ENCODE measurements at places on chromosomes 5 and 9.

GRCh38 chr9:116495725-116496124 is 191.4 kb upstream of the TRIM32 start:
- no peak for DNase-seq

- DNase-seq, result no peak
Observed at GRCh38 chr5:176784218-176785165, 25.9 kb upstream of the UNC5A start.

DNA sequence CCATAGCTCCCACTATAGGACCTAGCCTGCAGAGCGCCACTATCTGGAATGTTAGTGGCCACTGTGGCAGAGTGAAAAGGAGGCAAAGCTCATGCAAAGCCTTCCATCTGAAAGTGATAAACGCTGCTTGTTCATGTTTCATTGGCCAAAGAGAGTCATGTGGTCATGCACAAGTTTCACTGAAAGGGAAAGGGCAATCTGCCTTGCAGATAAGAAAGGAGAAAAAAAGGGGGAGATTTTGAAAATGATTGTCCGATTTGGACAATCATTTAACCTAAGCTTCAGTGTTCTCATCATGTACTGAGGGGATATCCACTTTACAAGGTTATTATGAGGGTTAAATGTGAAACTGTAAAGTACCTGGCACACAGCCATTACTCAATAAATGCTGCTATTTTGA is 9.0 kb upstream of the MOB3B start:
- no peak for DNase-seq

DNA sequence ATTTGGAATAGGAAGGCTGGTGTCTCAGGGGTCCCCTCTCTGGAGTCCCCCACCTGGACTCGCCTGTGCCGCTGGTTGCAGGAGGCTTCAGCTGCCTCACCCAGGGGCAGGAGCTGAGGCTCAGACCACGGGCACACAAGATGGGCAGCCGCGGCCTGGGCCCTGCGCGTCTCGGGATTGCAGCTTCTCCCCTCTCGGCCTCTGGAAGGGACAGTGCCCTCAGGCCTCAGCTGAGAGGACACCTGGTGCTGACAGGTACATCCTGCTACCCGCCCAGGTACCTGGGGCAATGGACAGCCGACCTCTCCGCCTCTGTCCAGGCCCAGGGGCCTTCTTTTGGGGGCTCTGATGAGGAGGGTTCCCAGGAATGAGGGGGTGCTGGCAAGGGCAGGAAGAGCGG is 38.3 kb downstream of the UNC5A start:
- DNase-seq, result no peak

GRCh38 chr5:41335596-41336181 is 122.4 kb upstream of the C6 start:
- no peak for DNase-seq

DNA sequence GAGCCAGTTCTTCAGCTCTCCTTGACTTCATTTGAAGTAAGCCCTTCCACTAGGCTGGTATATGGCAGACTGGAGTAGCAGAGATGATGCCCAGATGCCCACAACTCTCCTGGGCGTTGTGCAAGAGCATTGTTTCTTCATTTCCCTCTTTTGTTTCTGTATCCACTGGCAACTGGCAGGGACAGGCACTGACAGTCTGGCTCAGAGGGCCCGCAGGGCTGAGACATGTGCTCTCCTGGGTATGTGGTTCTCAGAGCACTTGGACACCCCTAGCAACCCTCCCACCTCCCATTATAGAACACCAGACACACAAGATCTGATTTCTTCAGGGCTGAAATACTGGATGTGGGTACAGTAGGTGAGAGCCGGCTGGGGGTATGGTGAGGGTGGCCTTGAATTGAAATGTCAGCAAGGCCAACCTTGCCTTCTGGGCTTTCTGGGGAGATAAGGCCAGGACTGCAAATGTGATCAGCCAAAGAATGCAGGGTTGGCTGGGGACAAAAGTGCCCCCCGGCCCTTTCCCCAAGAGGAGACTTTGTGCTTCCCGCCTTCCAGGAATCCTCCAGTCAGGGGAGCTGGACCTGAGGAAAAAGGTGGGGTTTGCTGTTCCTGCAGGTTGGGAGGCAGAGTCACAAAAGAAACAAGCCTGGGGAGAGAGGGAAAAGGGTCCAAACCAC is 28.6 kb upstream of the CTNNA1 start:
- DNase-seq, result no peak

Measured in caudate nucleus (tissue), 63 donors.